Liver (tissue), 10 donors: ENCODE measurements at places on chromosomes 2 and 18.

DNA sequence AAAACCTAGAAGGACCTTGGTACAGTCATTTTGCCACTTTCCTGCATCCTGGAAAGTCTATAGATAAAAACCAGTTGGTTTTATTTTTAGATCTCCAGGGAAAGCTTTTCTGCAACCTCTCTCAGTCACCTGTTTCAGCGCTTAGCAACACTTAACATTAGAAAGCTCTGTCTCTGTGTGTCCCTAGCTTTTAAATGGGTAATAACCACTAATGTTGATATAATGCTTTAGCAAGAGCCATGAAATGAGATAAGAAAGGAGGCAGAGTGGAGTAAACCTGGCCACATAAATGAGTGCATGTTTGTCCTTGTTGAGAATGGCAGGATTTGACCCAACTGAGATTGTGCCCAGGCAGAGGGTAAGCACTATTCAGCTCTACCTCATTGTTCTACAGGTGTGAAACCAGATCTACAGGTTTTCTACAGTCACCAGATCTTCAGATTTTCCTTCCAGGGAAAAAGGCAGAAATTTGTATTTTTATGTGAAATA, 44.8 kb downstream of the MARCHF4 start:
- no peak for DNase-seq

DNA sequence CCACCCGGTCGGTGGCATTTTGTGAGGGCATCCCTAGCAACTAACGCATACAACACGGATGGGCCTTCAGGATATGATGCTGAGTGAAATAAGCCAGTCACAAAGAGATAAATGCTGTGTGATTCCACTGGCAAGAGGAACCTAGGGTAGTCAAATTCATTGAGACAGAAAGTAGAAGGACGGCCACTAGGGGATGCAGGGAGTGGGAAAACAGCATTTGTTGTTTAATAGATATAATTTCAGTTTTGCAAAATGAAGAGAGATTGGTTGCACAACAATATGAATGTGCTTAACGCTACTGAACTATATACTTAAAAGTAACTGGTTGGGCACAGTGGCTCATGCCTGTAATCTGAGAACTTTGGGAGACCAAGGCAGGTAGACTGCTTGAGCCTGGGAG, 112.9 kb downstream of the AFF3 start:
- no peak for DNase-seq

DNA sequence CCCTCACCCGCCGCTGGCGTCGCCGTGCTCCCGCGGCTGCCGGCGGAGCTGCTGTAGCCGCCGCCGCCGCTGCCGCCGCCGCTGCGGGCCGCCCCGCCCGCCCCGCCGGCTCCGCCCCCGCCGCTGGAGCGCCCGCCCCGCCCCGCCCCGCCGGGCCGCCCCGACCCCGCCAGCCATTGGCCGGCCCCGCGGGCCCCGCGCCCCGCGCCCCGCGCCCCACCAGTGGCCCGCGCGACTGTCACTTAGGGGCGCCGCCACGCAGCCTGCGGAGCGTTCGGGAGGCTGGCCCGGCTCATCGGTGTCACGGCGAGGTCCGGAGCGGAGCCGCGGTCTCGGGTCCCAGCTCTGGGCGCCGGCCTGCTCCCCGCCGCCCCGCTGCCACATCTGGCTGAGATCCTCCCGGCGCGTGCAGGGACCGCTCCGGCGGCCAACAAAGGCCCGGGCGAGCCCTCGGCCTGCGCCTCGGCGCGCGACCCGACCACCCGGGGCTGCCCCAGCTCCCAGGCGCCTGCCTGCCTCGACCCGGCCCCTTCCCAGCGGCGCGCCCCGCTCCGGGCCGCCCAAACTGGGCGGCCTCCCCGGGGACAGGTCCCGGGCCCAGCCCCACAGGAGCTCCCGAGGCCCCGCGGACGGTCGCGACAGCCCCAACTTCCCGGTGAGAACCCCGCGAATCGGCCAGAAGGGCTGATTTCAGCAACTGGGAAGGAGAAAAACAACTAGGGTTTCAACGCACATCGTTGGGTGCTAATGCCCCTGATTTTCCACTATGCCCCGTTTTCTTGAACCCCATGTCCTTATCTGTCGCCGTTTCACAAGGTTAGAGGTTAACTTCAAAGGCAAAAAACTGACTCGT, at the start of gene MGAT4A:
MGAT4A (minus strand) TSS at position 92 of the 853 bp plus-strand sequence. CDS start 4,800 bp downstream, outside the sequence.
- DNase-seq: peak; percentile 78

- no peak for DNase-seq
Observed at GRCh38 chr2:109203246-109204011, 74.4 kb downstream of the SH3RF3 start.

- DNase-seq: no peak
Observed at GRCh38 chr18:3455907-3456685, 6.1 kb downstream of the TGIF1 start.

DNA sequence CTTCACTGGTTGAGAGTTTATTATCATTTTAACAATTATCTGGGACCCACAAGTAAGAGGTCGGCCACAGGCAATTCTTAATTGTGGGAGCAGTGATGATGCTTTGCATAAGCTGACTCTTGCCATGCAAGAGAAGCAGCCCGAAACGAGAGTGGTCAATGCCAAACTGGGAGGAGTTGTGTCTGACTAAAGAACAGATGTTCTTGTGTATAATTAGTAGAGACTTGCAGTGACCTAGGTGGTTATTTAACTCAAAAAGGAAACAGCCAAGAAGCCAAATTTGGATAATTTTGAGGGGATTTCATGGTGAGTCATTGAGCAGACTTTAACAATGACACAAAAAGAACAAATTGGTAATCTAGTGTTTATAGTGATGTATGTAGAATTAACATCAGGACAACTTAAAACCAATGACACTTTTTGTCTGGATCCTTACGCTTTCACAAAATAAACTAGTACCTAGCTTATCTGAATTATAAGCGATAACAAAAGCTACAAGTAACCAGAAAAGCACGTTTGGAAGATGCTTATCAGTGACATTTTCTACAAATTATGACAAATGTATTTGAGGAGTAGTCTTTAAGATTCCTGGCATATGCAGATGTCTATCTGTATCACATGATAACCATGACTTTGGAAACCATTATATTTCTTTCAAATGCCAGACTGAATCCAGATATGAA, 184.7 kb upstream of the DLGAP1 start:
- no peak for DNase-seq

- no peak for DNase-seq
Observed at GRCh38 chr18:10291568-10291981, 162.9 kb upstream of the APCDD1 start.

GRCh38 chr2:170533156-170533555, 182.0 kb upstream of the SP5 start:
- DNase-seq: no peak

DNA sequence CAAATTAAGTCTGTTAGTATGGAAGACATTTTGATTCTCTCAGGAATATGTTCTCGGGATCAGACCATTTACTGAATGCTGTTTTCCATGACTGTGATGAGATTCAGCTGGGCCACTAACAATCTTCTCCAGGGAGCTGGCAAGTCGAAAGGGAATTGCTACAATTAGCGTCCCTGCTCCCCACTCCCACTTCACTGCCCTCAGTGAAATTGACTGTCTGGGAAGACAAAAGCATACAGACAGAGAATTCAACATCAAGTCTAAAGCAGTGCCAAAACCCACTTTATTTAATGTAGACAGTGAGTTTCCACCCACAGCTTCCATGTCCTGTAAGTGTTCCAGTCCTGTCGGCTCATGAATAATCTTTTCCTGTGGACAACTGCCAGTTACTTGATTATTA, 34.0 kb upstream of the COL3A1 start:
- no peak for DNase-seq

DNA sequence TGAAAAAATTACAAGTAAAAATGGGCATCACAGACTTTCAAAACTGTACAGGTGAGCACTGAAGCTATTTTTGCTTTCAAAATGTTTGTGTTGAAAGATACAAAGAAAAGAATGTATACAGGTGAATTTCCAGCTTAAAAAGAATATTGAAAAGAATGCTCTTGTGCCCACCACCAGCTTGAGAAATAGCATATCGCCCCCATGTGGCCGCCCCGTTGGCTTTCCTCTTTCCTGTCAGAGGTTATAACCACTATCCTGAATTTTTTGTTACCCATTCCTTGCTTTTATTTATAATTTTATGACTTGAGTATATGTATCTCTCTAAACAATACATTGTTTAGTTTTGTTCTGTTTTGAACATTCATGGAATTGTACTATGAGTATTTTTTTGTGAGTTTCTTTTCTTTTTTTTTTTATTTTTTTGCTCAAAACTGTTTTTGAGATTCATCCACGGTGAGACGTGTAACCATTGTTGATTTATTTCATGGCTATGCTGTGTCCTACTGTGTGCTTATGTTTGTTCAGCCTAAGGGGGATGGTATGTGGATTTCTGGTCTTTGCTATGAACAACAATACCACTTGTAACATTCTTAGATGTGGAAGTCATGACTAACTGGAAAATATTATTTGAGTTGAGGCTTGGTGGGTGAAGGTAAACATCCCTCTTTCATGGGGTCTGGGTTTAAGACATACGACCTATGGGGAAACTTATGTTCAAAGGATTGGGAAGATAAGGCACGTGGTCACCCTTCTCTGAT, 11.6 kb downstream of the TRPM8 start:
- peak; percentile 43 for DNase-seq

- no peak for DNase-seq
Observed at GRCh38 chr18:62856294-62856693, 141.0 kb downstream of the PHLPP1 start.

DNA sequence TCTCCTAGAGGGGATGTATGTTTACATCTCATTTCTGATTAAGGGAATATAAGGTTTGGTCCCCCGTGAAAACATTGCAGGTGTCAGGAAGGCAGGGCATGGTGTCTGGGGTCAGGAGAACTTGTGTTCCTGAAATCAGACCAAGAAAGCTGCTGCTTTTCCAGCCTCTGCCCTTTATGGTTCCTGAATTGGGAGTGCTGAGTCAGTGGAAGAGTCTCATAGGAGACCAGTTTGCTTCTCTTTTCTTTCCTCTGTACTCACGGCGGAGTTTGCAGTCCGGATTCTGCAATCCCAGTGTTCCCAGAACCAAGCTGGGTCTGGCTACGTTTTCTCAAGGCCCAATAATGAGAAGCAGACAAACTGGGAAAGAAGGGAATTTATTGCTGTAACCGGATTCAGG, 5.1 kb upstream of the MARCO start:
- no peak for DNase-seq

GRCh38 chr2:88599527-88599926, 27.7 kb downstream of the EIF2AK3 start:
- DNase-seq: no peak

DNA sequence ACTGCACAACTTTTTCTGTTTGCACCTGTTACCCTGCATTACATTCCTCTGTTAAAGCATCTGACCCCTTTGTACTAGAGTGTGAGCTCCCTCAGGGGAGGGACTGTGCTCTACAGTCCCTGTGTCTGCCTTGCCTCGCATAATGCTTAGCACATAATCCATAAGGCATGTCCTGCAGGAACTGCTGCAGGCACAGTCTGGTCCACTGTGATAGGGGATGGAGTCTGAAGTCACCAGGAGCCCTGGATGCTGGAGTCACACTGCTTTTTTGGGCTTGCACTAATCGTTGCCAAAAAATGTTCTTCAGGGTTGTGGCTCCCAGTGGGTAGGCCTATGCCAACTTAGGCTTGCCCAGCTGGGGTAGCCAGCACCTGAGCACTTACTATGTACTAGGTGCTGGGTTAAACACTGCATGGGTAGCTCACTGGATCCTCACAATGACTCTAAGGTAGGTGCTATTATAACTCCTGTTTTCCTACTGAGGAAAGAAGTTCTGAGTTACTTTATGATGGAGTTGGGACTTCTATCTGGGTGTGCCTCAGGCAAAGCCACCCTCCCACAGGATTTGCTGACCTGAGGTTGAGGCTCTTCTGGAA, 33.3 kb downstream of the COPS7B start:
- DNase-seq: no peak

GRCh38 chr18:72360634-72361033, 183.5 kb downstream of the CBLN2 start:
- DNase-seq: no peak

GRCh38 chr2:79857888-79858287, 345.0 kb downstream of the CTNNA2 start:
- no peak for DNase-seq

GRCh38 chr2:189849550-189849949, 65.3 kb downstream of the PMS1 start:
- no peak for DNase-seq

GRCh38 chr2:174334781-174335251, at the start of gene SP9:
TSS of gene SP9 (plus strand) at chr2:174334954. CDS start at chr2:174335093, 139 bp downstream.
- peak; percentile 42 for DNase-seq

GRCh38 chr2:191894681-191895147, 47.8 kb upstream of the CAVIN2 start:
- DNase-seq: no peak

- DNase-seq: no peak
Observed at GRCh38 chr2:208545403-208546042, 138.9 kb downstream of the PTH2R start.

GRCh38 chr18:32773382-32773712, 524 bp upstream of the KLHL14 start:
- DNase-seq: no peak

GRCh38 chr2:127735044-127735443, 33.7 kb downstream of the SFT2D3 start:
- DNase-seq: no peak

- DNase-seq: no peak
Observed at GRCh38 chr2:231701456-231702373, 6.6 kb upstream of the PTMA start.

DNA sequence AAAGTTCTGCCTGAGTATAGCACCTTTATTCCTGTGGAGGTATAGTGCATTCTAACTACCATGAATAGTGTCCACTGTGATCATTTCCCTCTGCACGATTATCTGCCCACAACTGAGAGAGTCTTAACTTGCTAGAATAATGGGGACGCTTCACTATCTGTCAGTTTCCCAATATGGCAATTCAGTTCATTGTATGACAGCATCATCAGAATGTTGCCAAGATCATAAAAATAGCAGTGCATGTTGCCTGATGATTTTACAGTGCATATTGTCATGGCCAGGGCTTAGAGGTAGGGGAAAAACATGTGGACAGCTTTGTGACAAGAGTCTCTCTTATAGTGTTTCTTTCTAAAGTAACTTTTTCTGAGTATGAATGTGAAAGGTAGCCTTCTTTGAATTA, 6.1 kb downstream of the RASGRP3 start:
- no peak for DNase-seq

DNA sequence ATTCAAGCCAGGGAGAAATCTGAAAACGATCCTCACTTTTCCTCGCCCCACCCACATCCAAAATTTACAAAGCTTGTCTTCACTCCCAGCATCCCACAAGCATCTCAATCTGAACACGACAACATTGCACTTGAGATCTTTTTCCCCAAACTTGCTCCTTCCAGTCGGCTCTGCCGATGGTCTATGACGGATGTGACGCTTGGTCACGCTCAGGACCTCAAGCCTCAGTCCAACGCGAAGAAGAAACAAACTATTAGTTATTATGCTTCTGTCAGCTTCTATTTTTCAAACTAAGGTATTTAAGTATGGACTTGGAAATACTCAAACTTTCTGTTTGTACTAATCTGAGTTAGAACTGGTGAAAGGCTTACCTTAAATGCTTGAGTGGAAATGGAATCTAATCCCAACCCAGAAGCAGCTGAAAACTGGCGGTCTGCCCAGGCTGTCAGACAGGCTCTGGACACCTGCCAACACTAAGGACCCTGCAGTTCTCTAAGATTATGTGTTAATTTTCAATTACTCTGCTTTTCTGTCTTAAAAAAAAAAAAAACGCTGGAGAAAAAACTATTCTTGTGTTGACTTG, 132.1 kb upstream of the DNMT3A start:
- DNase-seq: peak; percentile 44

- DNase-seq: no peak
Observed at GRCh38 chr2:101568969-101569368, 94.1 kb upstream of the RFX8 start.

GRCh38 chr2:126886916-126887280, 11.8 kb upstream of the TEX51 start:
- peak; percentile 31 for DNase-seq
